Stimulated activated CD4-positive, alpha-beta T cell treated with anti-CD3 and anti-CD28 coated beads, Interleukin-2, amount 100 ng/mL, for 24 hours (primary cell): ENCODE measurements at places on chromosomes 6 and 20.
A peak's percentile ranks its signal among the peaks of the same experiment; 100 is the strongest.

- DNase-seq, result no peak
Measured at GRCh38 chr6:25359191-25359861, 80.2 kb downstream of the CARMIL1 start.

GRCh38 chr6:32583527-32583898, 6.1 kb downstream of the HLA-DRB1 start:
- DNase-seq, result no peak

- no peak for DNase-seq
Measured at GRCh38 chr20:61487997-61488371, 235.9 kb downstream of the CDH4 start.

DNA sequence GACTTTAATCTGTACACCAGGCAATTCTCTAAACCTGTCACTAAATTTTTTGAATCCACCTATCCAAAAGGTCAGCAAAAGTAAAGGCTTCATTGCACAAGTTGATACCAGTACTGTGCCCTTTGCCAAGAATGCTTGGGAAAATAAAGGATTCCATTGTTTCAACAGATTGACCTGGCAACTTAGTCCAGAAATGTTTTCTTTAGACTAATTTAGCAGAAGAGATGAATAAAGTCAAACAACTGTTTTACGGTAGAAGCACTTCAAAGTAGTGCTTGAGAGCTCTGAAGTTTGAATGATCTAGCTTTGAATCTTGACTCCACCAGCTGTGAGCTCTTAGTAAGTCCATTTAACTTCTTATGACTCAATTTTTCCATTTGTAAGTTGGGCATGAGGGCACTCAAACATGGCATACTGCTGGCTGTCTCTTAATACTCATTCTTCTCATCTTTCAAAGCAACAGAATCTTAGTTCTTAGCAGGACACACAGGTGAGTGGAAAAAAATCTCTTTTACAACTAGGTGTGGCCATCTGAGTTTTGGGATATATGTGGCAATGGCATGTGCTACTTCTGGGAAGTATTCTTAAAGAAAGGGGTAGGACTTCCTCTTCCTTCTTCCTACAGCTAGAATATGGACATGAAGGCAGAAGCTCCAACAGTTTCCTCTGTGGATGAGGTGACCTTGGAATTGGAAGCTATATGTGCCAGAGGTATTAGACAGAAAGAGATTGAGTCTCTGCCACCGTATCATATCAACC, 55.9 kb upstream of the LOC128125822 start:
- DNase-seq, result no peak

GRCh38 chr6:77678048-77678447, 25.2 kb downstream of the MEI4 start:
- DNase-seq, result no peak

DNA sequence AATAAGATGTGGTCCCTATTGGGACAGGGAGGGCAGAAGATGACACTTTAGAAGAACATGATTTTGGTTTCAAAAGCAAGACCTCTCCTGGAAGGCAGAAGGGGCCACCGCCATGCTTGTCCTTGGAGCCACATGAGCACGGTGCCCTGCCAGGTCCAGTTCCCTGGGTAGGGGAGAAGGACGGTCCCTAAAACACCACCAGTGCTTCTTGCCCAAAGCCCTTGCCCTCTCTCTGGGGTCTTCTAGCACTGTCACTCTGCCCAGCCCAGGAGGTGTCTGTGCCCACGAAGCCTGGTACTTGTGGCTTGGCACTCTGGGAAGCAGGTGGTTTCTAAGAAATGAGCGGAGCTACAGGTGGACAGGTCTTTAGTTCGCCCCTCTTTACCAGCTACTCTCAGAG, 46.0 kb downstream of the PLCG1 start:
- no peak for DNase-seq

- no peak for DNase-seq
Measured at GRCh38 chr6:17584241-17584803, 15.8 kb upstream of the FAM8A1 start.

GRCh38 chr20:23225407-23226060, 125.1 kb upstream of the NXT1 start:
- DNase-seq, result no peak

GRCh38 chr6:44270526-44271405, 516 bp downstream of the TMEM151B start:
- no peak for DNase-seq

DNA sequence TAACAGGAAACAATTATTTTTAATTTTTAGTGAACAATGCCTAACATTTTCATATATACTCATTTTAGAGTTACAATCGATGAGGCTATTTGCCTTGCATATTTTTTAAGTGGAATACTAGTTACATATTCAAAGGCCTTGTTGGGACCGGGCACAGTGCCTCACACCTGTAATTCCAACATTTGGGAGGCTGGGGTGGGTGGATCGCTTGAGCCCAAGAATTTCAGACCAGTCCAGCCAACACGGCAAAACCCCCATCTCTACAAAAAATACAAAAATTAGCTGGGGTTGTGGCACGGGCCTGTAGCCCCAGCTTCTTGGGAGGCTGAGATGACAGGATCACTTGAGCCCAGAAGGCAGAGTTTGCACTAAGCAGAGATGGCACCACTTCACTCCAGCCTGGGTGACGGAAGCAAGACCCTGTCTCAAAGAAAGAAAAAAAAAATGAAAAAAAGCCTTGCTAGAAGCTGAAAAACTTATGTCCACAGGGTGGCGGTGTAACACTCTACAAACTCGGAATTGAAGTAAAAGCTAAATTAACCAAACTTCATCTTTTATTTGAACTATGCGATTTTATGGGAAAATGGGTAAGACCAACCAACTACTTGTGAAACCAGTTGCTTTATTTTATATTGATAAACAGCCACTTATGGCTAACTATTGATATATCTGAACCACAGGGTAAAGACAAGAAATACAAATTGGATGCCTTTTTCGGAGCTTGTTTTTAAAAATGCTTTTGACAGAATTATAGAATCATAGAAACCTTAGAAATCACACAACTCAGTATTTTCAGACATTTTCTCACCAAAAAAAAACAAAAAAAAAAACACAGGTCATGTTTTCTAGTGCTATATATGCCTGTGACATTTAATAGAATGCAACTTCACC, 24.1 kb upstream of the ROS1 start:
- DNase-seq, result peak; percentile 69
